ENCODE measurements at places on chromosomes 2 and 18.

DNA sequence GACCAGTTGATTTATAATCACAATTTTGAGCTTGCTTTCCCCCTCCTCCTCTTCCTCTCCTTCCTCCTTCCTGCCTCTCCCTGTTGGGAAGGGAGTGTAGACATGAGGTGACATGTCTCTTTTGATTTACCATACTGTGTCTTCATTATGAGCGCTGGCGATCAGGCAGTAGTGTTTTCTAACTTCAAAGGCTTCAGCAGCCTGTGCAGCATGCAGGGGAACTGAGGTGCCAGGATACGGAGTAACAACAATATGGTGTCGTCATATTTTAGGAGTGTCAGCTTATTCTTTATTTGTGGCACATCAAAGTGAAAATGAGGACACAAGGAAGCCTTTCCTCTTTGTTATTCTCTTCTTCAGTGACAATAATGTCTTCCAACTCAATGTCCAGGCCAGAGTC is 864.2 kb downstream of the SLC4A3 start:
- DNase-seq: no peak

GRCh38 chr2:109560265-109560664 is 53.5 kb downstream of the SEPTIN10 start:
- DNase-seq: no peak

DNA sequence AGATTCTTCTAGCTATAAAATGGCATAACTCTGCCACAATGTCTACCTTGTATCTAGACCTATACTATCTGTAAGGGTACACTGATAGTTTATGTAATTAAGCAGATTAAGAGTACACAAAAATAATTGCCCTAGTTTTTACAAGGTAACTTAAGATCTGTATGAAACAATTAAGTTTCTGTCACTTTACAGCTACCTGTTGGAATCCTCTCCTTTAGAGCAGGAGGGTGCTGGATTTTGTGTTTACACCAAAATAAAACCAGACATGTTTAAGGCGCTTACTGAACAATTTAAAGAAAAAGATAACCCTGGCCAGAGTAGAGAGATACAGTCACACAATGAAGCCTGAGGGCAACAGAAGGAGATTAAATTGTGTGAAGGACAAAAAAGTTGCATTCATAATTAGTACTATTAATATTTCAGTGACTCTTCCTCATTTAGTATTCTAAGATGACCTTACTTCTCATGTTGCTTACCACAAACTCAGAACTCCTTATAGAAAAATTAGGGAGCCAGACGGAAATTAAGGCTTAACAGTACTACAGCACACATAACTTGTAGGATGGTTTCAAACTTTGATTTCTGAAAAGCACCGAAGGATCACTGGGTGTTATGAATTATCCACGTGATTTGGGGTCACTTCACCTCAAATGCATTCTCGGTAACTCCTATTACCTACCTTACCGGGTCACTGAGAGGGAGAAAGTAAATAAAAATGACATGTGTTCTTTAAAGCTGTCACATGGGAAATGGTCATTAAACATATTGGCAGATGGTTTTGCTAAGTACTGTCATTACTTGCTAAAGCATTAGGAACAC is 1.0 kb downstream of the DARS1 start:
- no peak for DNase-seq

- no peak for DNase-seq
Observed at GRCh38 chr18:43934781-43935471, 657.6 kb upstream of the SYT4 start.

- no peak for DNase-seq
Observed at GRCh38 chr18:13179566-13180113, 38.9 kb upstream of the LDLRAD4 start.

GRCh38 chr2:153391131-153391530 is 87.4 kb downstream of the RPRM start:
- DNase-seq: no peak

DNA sequence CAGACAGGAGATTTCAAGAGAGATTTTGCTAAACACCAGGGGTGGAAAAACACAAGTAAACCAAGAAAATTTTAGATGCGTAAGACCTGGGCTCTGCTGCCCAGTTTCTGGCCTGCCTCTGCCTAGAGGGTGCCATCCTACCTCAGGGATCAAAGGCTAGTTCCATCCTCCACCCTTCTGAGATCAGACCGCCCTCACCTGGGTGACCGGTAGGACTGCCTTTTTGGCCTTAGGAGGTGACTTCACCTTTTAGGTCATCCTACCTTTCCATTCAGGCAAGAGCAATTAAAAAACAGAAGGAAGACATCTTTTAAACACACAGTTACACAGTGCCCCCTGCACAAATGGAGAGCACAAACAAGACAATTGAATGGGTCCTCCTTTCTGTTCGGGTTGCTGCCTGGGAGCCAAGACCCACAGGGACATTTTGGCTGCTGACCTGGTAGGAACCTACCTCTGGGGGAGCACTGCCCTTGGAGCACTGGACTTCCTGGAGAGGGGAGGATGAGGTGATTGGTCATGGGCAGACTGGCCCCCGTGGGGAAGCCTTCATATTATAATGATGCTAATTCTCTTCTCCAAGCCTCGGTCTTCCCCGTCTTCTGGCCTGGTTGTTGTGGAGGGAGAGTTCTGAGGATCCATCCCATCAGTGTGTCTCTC is 3.1 kb downstream of the PSD4 start:
- DNase-seq: no peak

- no peak for DNase-seq
Observed at GRCh38 chr2:61340242-61340641, 130.6 kb downstream of the USP34 start.

DNA sequence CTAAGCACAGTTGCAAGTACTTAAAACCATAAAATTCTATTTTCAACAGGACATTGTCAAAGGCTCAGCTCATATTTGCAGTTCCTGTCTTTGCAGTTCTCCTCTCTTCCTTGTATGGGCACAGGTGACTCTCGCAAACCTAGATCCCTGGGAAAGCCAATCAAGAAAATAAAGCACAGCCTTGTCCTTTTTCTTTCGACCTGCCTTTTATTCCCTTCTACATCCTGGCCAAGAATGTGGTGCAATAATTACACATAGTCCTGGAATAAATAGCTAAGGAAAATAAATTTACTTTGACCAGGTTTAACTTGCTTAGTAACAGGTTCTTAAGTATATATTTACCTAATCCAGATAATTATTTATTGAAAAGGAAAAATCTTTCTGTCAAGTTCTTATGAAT is 20.2 kb downstream of the ATG16L1 start:
- no peak for DNase-seq

DNA sequence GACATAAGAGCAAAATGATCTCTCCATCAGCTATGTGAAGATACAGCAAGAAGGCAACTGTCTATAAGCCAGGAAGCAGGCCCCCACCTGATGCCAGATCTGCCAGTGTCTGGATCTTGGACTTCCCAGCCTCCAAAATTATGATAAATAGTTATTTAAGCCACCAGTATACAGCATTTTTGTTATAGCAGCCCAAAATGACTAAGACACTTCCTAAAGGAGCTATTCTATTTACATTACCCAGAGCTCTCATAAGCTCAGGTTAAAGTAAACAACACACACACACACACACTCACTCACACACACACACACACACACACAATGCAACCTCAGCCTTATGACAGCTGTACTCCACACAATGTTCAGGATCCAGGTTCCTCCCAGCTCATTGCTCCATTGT is 5.7 kb upstream of the YPEL5 start:
- no peak for DNase-seq

DNA sequence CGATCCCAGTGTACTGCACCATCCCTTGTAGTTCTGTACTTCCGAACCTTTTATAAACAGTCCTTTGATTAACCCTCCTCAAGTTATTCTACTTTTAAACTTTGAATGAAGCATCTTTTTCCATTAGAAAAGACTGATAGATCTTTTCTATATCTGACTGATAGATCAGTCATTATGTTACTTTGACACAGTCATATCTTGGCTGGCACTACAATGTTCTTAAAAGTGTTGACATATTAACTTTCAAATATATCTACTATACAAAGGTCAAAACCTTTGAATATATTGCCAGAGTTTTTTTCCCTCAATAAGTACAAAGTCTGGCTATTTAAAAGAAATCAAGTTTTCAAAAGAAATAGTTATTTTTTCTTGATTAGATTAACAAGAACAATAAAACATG is 35.4 kb upstream of the NABP1 start:
- no peak for DNase-seq

DNA sequence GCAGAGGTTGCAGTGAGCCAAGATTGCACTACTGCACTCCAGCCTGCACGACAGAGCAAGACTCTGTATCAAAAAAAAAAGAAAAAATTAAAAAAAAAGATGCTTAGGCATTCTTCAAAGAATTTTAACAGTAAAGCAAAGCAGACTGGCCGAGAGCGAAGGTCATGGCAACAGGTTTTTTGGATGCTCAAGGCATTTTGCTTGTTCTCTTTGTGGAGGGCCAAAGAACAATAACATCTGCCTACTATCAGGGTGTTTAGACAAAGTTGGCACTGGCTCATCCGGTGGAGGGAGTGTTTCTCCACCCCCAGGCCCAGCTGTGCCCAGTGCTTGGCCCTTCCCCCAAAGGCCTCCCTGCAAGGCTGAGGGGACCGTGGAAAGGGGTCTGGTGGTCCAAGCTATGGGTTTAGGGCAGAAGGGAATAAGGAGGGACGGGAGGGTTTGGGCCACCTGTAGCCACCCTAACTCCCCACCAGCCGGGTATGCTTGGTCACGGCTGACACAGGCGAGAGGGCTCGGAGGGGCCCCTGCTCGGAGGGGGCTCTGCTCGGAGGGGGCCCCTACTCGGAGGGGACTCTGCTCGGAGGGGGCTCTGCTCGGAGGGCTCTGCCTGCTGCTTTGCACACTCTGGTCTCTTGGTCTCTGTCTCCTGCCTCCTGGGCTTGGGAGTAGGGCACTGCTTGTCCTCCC is 26.7 kb upstream of the ALLC start:
- DNase-seq: no peak
